ENCODE measurements at places on chromosomes 11 and 22.

GRCh38 chr11:72781063-72781312, 12.9 kb downstream of the STARD10 start:
- no peak for DNase-seq

DNA sequence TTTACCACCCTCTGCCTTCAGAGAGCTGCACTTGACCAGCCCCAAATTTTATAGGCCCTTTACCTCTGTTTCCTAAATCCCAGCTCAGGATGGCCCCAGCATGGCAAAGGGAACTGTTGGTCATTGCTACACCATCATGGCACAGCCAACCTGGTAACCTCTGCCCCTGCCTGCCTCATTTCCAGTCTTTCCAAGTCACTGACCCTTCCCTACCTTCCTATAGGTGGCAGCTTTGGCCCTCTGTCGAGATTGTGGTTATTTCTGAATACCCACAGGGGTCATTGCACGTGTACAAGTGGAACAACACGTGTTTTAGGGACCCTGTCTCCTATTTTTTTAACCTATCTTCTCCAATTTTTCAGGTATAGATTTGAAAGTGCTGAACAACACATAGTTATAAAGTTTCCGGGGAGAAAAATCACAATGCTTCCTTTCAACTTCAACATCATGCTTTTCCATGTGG, 2.8 kb downstream of the GALNT18 start:
- DNase-seq, result no peak

- DNase-seq, result no peak
Observed at GRCh38 chr11:68575025-68575665, 109.2 kb upstream of the GAL start.

- no peak for DNase-seq
Observed at GRCh38 chr11:90213322-90213721, 9.5 kb downstream of the CHORDC1 start.

- DNase-seq, result no peak
Observed at GRCh38 chr22:34395370-34395769, 475.1 kb upstream of the LARGE1 start.

GRCh38 chr11:122038543-122038942, 77.5 kb downstream of the BLID start:
- DNase-seq, result no peak

DNA sequence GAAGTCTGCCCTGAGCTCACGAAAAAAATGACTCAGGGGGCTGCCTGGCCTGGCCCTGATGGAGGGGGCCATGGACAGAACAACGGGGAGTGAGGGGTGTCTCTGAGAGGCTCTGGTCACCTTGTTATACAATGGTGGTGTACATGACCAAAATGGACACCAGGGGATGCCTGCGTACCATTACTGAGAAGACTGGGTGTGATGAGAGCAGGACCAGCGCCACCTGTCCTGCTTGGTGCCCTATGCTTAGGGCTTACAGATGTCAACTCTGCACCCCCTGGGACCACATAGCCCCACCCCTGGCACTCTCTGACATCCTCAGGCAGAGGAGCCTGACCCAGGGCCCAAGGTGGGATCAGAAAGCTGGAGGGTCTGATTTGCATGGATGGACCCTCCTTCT, 104.8 kb downstream of the ZNF280B start:
- DNase-seq, result no peak

DNA sequence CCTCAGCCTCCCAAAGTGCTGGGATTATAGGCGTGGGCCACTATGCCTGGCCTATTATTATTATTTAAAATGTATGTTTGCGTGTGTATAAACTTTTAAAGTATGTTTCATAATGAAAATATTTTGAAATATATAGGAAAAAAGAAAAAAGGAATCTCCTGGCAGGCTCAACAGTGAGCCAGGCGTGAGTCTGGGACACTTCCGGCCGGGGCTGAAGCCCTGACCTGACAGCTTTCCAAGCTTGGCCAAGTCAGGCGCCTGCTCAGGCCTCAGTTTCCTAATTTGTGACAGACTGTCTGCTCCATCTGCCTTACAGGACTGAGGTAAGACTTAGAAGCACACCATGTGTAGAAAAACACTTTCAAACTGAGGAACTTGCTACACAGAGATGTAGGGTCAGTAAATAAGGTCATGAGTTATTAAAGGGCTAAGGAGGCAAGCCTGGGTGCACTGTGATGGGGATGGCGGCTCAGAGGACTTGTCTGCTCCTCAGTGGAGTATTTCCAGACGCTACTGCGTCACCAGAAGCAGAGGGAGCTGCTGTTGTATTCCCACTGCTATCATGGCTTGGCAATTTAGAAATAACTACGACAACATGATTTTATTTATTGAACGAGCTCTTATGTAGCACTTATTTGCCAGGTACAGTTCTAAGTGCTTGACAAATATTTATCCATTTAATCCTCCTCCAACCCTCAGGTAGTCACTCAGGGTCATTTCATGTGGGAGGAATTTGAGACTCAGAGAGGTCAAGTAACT, 100.1 kb downstream of the PRR5L start:
- no peak for DNase-seq

DNA sequence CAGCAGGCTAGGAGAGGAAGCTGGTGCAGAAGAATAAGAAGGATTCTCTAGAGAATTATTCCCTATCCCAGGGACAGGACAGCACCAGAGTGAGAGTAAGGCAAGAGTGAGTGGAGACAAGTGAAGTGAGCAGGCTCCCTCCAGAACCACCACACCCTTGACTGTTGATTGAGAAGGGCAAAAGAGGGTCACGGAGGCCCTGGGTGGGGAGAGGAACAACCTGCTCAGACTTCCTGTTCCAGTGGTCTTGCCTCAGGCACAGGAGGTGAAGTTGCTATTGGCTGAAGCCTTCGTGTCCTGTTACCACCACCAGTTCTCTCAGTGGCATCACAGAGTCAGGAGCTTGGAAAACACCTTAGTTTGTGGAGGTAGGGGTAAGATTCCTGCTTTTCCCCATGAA, 51.7 kb upstream of the CCDC89 start:
- DNase-seq, result no peak

- DNase-seq, result no peak
Observed at GRCh38 chr11:122758974-122759373, 79.3 kb upstream of the CRTAM start.

DNA sequence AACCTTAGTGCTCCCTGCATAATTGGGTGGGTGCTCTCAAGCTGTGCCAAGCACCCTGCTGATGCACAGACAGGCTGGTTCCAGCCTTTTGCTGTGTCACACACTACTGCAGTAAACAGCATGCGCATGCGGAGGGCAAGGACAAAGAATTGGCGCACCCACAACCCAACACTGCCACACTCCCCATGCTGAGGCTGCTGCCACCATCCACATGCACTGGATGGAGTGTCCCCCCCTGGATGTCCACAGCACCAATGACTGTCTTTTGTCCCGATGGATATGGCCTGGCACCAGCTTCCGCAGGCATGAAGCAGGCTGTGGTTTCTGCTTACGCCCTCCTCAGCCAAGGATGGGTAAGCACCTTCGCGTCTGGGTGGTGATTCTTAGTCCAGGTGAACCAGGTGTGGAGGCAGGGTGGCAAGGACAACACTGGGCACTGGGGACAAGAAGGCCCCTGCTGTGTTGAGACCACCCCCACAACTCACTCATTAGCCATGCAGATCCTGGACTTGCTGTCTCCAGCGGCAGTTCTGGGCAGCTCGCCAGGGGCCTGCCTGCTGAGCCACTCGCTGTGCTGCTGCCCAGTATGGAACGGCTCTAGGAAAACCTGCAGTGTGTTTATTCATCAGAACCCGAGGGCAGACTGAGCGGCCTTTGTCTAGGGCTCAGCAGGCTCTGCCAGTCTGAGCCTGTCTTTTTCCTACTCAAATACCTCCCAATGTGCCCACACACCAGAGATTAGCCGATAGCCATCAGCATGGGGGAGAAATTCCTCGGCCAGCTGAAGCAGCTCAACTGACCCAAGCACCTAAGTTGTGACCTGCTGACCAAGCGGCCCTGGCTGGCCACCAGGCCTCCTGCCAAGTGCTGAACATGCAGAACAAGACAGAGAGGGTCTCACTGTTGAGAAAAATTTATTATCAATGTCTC, 8.2 kb upstream of the NAP1L4 start:
- no peak for DNase-seq

- no peak for DNase-seq
Observed at GRCh38 chr22:50739279-50739691, 1.3 kb downstream of the ACR start.

DNA sequence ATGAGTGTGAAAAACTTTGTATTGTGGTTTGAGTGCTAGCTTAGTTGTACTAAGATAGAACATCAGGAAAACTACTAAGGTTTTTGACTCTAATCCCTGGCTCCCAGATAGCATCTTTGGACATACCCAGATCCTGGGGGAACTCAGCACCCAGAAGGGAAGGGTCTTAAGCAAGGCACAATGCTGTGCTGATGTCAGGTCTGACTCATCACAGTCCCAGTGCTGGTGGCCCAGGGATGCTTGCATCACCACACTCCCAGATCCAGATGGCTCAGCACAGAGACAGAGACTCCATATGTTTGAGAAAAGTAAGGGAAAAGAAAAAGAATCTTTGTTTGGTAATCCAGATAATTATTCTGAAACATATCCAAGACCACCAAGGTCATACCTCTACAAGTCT, 18.3 kb upstream of the OR56A3 start:
- no peak for DNase-seq

DNA sequence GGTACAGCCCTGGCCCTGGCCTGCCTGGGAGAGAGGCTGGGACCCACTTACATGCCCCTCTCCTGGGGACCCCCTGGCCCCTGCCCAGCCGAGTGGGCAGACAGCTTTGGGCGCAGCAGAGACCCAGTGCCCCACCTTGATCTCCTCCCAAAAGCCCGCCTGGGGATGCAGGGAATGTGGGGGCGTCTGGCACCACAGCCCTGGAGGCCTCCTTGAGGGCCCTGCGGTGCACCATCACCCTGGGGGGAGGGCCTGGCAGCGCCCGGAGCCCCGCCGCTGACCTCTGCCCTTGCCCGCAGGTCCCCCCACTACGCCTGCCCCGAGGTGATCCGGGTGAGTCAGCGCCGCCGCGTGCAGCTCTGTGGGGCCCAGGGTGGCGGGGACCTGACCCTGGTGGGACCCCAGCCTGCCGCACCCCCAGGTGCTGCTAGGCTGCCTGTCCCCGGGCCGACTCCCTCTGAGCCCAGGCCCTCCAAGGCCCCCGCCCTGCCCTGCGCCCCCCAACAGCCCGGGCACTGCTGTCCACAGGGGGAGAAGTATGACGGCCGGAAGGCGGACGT, 43.7 kb downstream of the MOB2 start:
- no peak for DNase-seq

DNA sequence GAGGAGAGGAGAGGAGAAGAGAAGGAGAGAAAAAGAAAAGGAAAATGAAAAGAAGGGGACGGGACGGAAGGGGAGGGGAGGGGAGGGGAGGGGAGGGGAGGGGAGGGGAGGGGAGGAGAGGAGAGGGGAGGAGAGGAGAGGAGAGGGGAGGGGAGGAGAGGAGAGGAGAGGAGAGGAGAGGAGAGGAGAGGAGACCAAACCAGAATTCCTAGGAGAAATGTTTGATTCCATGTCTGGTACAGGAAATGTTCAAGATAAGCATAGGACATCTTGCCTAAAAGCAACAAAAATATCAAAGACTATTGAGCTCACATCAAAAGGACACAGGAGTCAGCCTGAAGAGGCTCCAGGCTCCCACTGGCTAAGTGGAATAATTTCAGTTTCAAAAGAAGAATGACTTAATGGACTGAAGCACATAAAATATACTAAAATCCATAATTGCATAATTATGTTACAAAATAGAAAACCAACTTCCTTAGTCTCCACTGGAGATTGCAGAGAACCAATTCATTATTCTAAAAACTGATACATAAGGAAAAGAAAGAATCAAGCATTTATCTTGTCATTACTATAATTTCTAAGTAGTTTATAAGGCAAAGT, 101.1 kb upstream of the APOA1 start:
- DNase-seq, result peak; percentile 76

GRCh38 chr11:14390669-14391068, 31.7 kb upstream of the RRAS2 start:
- no peak for DNase-seq

- no peak for DNase-seq
Observed at GRCh38 chr22:41987276-41987675, 11.3 kb upstream of the WBP2NL start.

Data from AML-193 (cell line).